AG08395 (cell line): ENCODE measurements at places on chromosomes 7 and 10.

GRCh38 chr7:101993311-101993710 is 175.9 kb downstream of the CUX1 start:
- DNase-seq, result no peak

GRCh38 chr10:132516771-132517725 is 20.5 kb upstream of the INPP5A start:
- peak; percentile 99 for DNase-seq

GRCh38 chr7:34675749-34676374 is 17.8 kb downstream of the NPSR1 start:
- DNase-seq, result peak; percentile 25

DNA sequence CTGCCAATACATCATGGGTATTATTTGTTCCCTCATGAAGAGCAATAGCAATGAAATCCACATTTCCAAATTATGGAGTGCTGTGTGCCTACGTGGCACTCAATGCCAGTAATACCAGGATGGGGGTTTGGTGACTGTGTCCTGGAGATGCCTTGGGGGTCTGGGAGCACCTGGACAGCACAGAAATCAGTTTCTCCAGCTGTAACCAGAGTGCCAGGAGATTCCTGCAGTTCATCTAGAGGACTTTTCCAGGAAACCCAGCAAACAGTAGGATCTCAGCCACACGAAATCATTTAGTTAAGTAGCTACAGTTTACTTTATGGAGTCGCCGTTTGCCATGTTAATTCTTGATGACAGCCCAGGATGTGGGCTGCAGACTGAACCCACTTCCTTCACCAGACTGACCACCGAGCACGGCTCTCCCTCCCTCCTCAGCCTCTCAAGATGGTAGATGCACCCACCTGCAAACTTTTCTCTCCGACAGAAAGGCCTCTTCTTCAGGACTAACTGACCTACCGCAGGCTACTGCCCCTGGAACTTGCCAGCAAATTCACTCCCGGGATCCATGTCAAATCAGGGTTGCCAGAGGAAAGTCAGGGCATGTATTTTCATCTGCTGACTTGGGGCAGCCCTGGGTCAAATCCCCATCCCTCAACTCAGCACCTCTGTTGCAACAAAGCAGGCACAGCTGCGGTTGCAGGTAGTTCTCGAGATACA is 30.3 kb downstream of the MKI67 start:
- DNase-seq, result no peak
